ENCODE measurements at places on chromosomes 6 and 20.

DNA sequence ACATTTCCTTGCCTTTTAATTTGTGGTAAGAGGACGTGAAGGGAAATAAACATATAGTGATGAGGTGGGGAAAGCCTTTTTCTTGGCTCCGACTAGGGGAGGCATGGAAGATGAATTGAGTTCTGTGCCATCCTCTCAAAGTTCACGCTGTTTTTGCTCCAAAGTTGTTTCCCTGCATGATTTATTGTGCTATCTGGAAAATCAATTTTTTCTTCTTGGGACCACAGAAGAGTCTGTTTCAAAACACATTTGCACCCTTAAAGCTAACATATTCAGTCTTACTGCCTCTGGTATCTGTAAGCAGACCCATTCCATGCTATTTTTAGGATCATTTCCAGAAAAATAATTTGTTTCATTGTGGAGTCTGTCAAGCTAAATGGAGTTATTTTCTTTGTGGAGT lies 57.6 kb upstream of the KCNG1 start:
- DNase-seq: no peak

GRCh38 chr6:62714112-62714511 lies 428.1 kb upstream of the KHDRBS2 start:
- DNase-seq: no peak

DNA sequence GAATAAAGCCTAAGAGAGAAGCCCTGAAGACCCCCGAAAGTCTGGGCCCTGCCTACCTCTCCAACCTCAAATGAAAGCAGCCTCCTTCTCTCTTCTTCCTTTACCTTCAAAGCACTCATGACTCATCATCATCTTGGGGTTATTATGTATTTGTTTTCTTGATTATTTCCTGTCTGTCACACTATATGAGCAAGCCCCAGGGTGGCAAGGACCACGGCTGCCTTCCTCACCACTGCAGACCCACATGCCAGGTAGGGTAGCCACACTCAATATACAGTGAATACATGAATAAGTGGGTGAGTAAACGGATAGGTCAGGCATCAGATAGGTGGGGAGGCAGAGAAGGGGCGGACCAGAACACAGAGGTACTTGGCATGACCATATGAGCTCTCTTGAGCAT lies 8.8 kb downstream of the WFDC3 start:
- no peak for DNase-seq

DNA sequence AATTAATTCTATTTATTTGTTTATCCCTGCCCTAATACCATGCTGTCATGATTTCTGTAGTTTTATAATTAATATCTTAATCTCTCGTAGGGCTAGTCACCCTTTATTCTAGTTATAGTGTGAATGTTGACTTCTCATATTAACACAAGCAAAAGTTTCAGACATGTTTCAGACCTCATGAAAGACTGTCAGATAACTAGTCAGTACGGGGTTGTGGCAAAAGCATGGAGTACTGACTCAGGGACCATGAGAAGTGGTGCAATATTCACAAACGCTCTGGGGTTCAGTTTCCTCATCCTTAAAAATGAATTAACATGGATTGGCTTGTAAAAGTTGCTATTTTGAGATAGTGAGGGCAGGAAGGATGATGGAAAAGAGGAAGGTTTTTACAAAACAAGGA lies 148.9 kb downstream of the TMEM200A start:
- no peak for DNase-seq

DNA sequence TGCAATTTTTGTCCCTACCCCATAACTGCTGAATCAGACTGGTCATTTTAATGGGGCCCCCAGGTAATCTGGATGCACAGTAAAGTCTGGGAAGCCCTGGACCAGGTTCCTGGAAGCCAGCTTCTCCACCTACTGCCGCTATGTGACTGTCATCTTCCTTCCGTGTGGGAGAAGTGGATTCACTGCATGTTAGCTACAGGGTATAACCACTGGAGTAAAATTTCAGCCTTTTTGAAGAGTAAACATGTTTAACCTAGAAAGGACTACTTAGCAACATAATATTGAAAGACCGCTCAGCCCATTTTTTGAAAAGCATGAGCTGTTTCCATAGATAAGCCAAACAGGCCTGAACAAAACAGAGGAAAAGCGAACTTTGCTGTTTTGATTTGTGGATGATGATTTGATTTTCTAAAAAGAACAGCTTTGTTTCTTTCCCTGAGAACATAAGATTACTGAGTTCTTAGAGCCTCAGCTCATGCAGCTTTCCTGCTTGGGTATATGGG lies 208.1 kb downstream of the PLCB4 start:
- DNase-seq: no peak

- DNase-seq: no peak
Measured at GRCh38 chr6:163679753-163680152, 265.2 kb downstream of the QKI start.

Measured in activated CD4-positive, alpha-beta T cell treated with anti-CD3 and anti-CD28 coated beads for 1 hour (primary cell).